ENCODE measurements at places on chromosomes 12 and 14.

- no peak for DNase-seq
These were observed 32.2 kb downstream of the MIA2 start for GRCh38 chr14:39265806-39266524.

GRCh38 chr12:96720363-96720705 lies 186.7 kb upstream of the NEDD1 start:
- peak; percentile 9 for DNase-seq

DNA sequence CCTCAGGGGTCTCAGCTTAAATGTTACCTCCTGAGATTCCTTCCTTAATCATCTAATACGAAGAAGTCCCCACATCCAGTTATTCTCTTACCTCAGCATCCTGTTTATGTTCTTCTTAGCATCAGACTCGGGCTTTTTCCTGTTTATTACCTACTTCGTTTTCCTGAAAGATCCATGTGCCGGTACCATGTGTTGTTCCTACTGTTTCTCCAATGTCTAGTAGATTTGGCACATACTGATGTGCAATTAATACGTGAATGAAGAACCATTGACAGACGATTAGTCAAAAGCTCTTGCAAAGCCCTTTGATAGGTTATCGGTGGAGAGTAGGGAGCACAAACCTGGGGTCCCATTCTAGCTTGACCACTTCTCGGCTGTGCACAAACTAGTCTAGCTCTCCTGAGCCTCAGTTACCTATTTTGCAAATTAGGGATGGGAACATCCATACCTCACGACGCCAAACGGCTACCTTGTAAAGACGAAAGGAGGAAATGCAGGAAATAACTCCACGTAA lies 735 bp upstream of the MAPKAPK5 start:
- peak; percentile 23 for DNase-seq

DNA sequence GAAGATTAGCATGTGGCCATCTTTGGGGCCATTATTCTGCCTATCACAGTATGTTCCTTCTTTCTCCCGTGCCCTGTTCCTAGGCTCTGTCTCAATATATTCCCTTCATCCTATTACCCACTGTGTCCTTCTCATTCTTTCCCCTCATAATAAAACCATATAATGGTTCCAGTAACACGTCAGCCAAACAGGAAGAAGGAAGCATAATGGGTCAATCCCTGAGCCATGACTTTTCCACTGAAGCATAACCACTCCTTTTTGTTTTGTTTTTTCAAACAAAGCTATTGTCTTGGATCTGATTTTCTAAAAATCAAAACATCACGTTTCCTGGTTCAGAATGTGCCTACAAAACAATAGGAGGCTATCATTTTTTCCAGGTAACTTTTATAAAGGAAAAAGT lies 21.3 kb upstream of the RHOJ start:
- no peak for DNase-seq

- DNase-seq: no peak
These were observed 4.1 kb downstream of the C12orf75 start for GRCh38 chr12:105334582-105334981.

DNA sequence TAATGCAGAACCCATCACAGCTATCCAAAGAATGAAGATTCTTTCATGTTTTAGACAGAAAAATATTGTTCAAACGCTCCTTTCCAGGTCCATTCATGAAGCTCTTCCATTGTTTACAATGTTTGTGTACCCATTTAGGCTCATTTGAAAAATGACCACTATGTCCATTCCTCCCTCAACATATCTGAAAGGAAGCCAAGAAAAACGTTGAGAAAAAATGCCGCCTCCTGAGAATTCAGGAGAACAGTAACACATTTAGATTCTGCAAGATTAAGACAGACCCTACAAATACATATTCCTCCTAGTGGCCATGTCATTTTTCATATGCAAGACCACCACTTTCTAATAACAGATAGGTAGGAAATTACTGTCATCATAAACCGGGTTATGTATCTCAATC lies 124.4 kb downstream of the SLC25A21 start:
- no peak for DNase-seq

DNA sequence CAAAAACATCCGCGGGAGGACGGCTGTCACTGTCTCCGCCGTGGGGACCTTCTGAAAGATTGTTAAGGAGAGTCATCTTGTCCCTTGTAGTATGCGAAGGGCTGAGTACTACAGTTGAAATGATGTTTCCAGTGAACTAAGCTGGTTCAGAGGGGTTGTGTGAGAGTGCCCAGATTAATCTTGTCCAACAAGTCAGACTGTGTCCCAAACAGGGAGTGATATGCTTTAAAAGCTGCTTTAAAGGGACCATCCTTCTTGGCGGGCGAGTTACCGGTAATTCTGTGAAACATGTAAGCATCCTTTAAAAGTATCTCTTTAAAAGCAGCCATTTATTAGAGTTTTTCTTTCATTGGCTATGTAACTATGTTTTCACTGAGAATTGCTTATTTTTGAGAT lies 1.1 kb downstream of the WDR20 start:
- no peak for DNase-seq

DNA sequence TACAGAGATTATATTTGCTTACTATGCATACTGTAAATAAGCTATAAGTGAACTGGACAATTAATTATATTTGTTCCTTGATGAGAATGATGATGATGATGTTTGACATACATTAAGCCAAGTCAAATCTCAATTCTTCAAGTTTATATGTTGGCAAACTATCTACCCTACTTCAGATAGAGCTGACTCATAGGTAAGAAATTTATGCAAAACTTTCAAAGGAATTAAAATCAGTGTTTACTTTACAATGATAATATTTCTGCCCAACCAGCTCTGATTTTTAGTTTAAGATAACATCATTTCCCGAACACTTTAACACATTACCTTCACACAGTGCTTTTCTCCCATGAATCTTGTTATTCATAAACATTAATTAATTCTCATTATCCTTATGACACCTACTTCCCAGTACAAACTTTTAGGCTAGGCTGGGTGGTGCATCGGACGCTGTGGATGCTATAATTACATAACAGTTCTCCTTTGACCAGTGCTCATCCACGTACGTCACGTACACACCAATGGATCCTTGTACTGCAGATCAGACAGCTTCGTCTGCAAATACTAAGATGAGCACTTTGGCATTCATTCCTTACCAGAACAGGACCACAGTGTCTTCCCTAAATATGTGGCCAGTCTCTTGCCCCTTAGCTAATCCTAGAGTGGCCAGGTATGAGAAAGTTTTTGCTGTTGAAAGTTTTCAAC lies 18.3 kb downstream of the BMP4 start:
- DNase-seq: no peak

DNA sequence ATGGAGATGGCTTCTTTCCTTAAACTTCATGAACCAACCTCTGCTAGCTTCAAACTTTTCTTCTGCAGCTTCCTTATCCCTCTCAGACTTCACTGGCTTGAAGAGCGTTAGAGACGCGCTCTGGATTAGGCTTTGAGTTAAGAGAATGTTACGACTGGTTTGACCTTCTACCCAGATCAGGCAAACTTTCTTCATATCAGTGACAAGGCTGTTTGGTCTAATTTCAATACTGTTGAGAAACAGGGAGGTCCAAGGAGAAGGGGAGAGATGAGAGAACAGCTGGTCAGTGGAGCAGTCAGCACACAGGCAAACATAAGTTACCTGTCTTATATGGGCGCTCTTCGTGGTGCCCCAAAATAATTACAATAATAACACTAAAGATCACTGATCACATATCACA lies 14.9 kb downstream of the SCAF11 start:
- no peak for DNase-seq

DNA sequence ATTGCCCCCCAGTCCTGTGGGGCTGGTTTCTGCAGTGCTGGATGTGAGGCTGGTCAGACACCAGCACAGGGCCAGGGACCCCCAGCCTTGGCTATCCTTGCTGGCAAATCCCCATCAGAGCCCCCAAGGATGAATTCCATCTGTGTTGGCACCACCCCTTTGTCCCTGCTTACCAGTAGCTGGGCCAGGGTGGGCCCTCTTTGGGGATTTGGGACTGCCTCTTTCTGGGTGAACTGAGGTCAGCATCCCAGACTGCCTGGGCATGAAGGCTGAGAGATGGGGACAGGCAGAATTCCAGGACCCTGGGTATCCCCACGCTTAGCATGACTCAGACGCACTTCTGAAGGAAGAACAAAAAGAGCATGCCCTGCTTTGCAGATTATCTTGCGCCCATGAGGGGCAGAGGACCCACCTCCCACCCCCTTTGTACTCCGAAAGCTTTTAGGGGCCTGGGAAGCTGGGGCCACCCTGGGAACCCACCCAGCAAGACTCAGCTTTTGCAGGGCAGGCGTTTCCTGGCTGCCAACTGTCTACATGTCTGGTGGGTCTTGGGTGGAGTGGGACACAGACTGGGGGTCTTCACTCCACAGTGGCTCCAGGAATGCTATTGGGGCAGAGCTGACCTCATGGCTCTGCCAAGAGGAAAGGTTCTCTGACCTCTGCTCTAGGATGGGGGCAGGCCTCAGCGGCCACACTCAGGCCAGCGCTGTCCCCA lies 26.8 kb downstream of the RFLNA start:
- DNase-seq: no peak

DNA sequence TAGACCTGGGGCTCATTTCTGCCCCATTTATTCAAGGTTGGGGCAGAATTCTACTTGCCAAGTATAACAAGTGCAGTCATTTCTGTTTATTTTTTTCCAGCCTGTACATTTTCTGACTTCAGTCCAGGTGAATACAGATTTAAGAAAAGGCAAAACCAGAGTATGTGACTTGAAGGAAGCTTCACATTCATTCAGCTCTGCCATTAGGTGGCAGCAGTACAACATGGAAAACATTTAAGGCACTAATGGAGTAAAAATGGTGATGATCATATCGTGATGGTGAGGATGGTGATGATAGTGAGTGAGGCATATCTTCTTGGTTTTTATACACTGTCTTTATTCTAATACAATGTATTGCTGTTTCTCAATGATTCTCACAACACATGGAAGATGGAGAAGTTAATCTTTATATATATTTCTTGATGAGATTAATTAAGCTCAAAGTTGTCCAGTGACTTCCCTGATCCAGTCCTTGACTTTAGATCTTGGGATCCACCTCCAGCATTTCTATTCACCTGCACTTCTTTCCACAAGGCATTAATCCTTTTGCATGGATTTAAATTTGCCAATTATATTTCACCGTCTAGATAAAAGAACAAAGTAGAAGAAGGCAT lies 176.7 kb upstream of the SEL1L start:
- peak; percentile 8 for DNase-seq

DNA sequence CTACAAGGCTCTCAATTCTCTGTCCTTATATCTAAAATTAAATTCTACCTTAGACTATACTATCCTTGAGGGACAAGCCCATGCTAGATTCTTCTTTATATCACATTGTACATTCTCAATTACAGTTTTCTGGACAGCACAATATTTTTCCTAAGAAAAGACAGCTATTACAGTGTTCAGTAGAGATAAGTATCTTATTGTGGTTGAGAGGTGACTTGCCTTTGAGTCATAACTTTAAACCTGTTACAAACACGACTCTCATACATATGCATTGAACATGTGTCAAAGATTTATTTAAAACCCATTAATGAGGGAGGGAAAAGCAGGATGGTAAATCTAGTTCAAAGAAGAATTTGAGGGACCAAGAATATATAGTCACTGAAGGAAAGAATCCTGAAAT lies 61.1 kb downstream of the TPH2 start:
- no peak for DNase-seq

- no peak for DNase-seq
These were observed 61.7 kb downstream of the EMP1 start for GRCh38 chr12:13258197-13258596.

- DNase-seq: peak; percentile 19
These were observed 364.8 kb downstream of the SNAPC1 start for GRCh38 chr14:62126879-62127478.

DNA sequence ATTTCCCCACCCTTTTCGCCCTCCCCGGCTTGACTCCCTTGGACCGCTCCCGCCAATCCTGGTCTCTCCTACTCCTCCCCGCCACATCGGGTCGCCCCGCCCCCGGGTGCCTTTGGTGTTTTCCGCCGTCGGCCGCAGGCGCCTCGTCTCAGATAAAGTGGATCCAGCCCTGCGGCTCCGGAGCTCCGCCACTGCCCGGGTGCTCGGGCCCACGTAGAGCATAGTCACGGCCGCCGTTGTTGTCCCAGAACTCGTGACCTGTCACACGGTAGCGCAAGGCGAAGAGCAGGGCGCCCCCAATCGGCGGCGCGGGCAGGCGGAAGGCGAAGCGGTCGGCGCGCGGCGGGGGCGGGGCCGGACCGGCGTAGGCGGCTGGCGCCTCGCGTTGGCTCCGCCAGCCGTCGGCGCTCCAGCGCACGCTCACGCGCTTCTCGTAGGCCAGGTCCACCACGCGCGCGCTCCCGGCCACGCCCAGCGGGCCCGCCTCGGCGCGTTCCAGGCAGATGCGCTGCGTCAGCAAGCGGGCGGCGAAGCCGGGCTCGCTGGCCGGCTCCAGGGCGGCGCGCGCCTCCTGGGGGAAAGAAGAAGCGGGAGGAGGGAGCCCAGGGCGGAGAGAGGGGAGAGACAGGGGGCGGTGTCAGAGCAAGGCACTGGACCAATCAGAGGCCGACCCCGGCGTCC lies 1.2 kb downstream of the PPP1R3E start:
- DNase-seq: peak; percentile 89

GRCh38 chr12:103196467-103196866 lies 239.0 kb downstream of the ASCL1 start:
- no peak for DNase-seq

DNA sequence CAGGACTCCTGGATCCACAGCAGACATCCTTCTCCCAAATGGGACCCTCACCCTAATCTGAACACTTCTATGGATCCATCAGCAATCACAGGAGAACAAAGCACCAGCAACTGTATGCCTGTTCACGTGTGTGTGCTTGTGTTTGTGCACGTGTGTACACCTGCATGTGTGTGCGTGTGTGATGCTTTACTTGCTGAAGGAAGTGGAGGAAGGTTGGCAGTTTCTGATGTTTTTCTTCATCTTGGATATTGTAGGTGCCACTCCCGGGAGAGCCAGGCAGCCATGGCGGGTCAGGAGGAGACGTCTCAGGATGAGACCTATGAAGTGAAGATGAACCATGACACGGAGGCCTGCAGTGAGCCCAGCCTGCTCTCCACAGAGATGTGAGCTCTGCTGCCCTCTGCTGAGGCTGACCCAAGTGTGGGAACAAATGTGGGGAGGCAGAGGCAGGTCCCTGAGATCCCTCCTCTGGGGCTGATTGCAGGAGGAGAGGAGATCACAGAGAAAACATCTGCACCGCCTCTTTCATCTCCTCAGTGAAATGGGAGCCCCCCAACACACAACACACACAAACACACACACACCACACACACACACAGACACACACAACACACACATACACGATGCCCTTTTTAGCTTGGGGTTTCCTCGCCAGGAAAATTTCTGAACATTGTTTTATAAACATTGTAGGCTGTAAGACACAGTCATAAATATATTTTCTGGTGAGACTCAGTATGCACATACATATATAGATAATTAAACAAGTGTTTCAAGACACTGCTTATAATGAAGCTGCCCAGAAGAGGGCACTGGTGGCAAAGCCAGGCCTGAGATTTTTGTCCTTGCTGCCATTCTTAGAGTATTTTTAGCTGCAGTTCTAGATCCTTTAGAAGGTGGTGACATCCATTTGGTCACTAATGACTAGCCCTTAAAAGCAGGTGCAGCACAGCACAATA lies 112.2 kb upstream of the FKBP4 start:
- DNase-seq: no peak

DNA sequence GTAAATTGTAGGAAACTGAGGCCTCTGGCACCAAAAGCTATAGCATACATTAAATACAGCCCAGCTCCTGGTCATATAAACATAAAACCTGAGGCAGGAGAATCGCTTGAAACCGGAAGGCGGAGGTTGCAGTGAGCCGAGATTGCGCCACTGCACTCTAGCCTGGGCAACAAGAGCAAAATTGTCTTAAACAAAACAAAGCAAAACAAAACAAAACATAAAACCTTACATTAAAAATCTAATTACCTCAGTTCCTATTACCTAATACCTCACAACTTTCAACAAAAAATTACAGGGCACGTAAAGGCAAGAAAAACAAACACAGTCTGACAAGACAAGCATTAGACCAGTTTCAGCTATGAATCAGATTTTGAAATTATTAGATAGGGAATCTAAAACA lies 36.7 kb downstream of the TMEM116 start:
- no peak for DNase-seq
